ENCODE measurements at places on chromosomes 1 and 21.

DNA sequence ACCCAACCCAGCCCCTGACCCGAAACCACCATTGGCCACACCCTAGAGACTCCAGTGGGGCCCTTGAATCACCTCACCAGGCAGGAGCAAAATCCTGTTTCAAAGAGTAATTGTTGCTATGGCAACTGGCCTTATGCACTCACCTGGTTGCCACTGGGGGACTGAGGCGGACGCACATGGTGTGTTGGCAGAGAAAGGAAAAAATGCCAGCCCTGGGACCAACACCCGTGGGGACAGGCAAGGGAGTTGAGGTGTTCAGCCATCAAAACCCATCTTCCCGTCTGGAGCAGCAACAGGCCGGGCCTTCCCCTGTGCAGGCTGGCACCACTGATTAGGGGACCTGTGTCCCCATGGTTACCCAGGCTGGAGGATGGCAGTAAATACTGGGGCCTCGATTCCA lies 395.8 kb upstream of the VAMP3 start:
- DNase-seq: no peak

DNA sequence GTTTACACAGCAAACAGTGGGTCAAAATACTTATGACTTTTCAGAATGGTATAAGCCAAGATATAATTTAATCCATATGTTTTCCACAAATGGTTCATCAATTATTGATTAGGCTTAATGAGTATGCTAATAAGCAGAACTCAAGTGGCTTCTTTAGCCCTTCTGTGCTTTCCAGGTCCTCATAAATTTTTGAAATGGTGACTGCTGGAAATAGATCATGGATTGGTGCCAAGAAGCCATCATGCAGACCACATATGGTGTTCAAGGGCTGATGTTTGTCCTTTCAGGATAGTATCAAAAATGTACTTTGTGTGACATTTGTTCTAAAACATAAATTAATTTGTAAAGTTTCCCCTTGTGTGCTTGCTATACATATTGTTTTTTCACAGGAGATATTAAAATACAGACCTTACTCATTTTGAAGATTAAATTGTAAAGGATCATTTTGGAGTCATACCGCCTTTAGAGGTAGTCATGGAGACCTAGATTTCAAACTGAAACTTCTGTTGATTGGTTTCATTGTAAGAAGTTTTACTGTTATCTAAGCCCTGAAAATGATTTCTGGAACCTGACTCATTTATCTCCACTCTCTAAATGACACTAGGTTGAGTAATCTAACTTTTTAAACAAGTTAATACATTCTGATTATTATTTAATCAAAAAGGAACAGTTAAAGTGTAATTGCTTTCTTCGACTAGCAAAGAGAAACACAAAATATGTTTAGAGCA lies 507.9 kb downstream of the PLA2G4A start:
- no peak for DNase-seq

DNA sequence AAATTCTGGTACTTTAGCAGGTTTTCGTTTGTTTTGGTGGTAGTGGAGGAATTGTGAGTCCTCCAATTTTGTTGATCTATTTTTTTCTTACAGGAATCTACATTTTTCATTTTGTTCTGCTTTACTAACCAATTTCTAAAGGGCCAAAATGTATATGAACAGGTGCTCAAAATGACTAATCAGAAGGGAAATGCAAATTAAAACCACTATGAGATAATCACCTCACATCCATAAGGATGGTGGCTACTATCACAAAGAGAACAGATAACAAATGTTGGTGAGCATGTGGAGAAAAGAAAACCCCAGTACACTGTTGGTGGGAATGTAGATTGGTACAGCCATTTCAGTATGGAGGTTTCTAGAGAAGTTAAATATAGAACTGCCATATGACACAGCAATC lies 134.2 kb downstream of the LMO4 start:
- no peak for DNase-seq

GRCh38 chr1:161191971-161192370 lies 6.9 kb downstream of the ADAMTS4 start:
- no peak for DNase-seq

DNA sequence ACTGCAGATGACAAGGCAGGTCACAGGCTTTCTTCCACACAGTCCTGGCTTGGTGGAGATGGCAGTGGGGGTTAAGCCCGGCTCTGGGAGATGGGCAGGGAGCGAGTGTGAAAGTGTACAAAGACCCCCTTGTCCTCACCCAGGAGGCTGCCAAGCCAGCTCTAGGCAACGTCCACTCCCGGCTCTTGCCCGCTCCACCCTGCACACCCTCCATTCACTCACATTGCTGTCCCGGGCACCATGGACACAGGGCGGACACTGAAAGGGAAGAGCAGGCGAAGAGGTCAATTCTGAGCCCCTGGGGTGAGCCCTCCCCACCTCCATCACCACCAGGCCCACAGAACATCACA lies 8.9 kb downstream of the COL16A1 start:
- DNase-seq: no peak

DNA sequence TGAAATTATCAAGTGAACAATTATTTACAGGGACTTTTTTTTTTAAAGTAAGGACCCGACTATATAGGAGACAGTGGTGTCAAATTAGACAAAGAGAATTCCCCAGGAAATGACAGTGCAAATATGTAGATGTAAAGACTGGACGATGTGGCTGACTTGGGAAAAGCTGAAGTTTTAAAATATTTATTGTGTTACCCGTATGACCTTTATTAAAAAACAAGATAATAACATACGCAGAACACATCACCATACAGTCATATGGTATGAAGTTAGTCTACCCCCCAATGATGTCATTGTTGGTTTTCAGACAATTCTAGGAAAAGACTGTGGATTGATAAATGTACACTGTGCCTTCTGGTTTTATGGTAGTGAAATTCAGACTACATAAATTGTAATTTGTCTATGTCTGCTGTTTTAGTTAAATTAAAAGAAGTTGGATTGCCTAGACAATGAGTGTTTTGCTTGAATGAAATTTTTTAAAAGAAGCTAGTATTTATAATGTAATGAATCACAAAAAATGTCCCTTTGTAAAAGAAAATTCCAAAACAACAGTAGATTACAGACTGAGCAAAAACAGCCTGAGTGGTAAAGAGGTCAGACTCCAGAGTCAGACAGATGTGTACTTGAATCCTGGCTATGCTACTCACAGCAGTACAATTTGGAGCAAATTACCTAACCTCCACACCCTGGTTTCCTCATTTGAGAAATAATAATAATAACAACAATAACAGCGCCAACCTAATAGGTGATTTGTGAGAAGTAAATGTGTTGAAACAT lies 15.5 kb upstream of the PDC start:
- DNase-seq: no peak

DNA sequence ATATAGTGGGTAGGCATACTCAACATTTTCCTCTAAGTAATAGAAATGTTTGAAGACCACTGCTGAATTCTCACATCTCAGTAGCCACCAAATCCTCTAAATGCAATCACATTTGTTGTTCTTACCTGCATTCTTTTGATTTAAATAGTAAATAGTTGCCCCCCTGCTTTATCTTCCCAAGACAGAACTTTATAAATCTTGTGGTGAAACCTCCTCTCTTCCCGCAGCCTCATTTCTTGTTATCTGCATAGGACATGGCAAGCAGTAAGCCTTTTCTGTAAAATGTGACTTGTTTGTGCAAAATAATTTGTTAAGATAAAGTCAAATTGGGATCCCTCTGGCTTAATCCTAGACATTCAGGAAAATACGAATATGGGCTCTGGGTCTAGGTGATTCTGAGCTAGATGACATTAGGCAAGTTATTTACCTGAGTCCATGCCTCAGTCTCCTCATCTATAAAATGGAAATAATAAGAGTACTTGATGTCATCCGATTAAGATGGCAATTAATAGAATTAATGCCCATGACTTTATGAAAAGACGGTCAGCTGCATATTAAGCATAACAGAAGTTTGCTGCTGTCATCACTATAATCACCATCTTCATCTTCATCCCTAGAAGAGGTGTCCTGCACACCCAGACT lies 77.7 kb downstream of the LRRC8C start:
- DNase-seq: no peak

- DNase-seq: no peak
Observed at GRCh38 chr1:18908911-18909771, 6.8 kb upstream of the ALDH4A1 start.

GRCh38 chr1:8134546-8135235 lies 108.6 kb upstream of the ERRFI1 start:
- DNase-seq: no peak

DNA sequence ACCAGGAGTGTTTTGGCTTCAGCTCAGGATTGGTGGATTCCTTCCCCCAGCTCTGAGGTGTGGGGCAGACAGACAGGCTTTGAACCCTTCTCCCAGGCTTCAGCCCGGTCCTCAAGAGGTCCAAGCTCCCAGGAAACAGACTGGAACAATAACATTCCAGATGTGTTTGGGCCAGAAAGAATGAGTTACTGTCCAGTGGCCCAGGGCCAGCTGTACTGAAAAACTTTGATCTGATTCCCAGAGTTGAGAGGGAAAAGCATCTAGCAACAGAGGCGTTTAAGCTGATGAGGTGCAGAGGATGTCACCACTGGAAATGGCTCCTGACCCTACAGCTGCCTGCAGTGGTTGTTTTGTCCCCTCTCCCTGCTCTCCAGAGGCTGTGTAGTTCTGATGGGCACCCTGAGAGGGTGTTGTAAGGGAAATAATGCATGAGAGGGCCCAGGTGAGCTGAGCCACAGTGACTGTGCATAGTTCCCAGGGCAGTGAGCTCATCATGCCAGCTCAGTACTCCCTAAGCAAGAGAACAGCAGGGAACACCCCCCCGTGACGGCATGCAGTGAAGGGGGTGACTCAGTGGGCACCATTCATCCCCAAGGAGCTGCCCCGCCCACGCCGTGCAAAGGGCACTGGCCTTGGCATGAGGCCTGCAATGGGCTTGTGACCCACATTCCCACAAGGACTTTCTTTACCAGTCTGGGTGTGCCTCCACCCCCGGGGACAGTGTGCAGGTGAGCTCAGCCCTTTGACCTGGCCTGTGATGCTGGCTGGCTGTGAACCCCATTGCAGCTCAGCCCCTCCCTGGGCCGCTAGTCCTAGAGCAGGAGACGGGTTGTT lies 13.8 kb upstream of the SFN start:
- DNase-seq: no peak

DNA sequence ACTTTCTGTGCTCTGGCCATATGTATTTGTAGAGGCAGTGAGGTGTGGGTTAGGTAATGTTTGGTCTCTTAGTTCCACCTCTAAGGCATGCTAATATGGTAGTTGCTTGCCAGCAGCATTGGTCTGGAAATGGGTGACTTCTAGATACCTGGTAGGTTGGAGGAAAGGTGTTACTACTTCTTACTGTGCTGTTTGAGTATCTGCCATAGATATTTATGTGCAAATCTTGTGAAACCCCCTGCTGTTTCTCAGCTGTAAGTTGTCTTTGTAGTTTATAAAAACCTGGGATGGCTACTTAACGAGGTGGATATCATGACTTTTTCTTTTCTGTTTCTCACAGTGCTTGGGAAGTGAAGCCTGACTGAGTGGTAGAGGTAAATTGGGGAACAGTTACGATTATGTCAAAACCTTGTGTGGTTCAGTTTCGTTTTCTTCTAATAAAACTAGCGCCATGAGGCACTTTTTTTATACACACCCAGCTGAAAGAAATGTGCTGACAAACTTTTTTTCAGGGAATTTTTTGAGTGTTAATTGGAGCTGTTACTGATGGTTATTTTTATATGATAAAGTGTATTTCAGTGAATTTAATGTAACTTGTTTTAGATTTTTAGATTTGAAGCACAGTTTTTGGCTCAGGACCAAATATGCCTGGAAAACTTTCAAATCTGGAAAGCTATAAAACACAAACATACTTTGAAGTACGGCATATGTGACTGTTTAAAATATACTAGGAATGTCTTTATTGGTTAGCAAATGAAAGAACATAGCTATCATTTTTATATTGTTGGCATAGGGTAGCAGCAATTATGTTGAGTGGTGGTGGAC lies 42.1 kb downstream of the CAMSAP2 start:
- no peak for DNase-seq

DNA sequence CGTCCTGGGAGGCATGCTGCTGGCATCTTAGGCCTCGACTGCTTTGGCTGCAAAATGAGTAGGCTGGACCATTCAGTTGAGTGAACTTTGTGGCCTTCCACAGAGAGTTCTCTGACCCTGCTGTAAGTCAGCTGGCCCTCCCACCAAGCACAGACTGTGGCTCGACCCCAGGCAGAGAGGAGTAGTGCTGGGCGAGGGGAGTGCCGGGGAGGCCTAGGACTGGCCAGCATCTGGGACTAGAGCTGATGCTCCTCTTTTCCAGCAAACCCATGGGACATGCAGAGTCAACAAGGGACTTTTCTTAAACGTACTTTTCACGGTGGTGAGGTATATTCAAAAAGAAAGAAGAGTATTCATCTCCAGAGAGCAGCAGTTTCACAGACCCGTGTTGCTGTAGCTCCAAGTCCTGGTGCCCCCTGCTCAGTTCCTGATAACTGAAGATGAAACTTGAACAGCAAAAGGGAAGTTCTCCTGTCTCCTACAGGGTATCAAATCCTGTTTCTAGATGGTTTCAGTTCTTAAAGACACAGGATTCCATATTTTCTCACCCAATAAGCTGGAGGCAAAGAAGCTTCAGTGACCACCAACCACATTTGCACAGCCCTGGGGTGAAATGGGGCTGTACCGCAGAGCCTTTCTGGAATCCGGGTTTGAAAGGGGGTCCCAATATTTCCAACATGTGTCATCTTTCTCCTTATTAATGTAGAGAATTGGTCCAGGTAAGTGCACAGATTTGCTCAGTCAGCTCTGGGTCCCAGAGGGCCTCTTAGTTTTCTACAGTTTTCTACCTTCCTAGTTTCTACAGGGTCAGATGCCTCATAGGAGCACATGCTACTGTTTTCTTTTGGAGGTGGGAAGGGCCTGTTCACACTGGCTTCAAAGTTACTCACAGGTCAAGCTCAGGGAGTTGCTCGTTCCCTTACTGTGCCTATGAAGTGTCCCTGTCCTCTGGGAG lies 20.9 kb downstream of the BATF3 start:
- DNase-seq: peak; percentile 73

DNA sequence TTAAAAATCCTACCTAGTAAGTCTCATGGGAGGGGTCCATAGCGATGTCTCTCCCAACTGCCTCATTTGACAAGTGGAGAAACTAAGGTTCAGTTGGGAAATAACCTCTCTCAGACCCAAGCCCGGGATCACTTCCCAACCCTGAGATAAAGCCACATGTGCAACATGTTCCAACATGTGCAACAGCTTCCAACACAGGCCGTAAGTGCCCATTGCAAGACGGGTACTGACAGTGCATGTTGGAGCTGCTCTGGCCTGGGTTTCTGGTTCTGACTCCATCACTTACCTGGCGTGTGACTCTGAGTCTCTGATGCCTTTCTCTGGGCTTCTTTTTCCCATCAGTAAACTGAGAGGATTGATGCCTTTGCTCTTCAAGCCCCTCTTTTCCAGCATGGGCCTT lies 38.0 kb upstream of the FOXO6 start:
- peak; percentile 45 for DNase-seq

- DNase-seq: no peak
Observed at GRCh38 chr1:4621646-4622045, 32.8 kb upstream of the AJAP1 start.

Data from activated CD8-positive, alpha-beta memory T cell treated with anti-CD3 and anti-CD28 coated beads, Interleukin-2, amount 50 U/mL, for 48 hours (primary cell).